ENCODE measurements at places on chromosomes 1 and 21.

DNA sequence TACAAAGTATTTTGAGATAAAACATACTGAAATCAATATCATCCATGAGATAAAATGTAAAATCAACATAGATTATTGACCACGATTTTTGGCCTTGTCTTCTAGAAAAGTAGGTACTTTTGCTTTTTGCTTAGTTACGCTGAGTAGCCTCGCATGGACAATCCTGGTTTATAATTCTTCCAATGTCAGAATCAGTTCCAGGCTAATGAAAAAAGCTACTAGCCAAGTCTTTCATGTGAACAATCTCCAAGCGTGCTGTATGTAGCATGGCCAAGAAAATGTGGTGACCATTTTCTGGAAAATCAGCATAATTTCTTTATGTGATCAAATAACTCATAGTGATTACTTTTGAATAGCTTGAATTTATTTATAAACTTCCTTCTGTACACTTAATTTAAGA is 145.8 kb downstream of the NTMT2 start:
- no peak for DNase-seq

DNA sequence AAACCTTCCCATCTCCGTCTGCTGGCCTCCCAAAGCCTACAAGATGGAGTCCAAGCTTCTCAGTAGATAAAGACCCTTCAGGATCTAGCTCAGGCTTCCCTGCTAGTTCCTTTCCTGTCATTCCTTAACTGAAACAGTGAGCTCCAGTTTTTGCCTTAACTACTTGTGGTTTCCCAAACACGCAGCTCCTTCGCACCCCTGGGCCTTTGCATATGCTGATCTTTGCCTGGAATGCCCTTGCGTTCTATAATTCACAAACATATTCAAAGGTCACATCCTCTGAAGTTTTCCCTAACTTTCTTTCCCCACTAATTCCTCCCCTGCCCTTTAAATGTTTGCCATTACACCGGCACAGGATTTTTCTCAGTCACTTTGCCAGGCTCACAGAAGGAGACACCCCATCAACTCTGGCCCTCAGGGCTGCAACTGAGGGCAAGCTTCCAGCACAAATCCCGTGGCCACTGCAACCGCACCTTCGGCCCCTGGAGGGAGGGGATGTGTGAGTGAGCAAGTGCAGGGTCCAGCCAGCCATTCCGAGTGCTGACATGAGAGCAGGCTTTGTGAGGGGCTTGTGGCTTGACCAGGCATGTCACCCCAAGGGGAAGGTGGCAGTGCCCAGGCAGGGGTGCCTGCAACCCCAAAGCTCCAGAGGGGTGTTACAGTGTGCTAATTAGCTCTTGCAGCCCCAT is 41.3 kb downstream of the RAB3B start:
- DNase-seq = no peak

- DNase-seq = no peak
Measured at GRCh38 chr21:34927992-34928391, 121.1 kb downstream of the RUNX1 start.

DNA sequence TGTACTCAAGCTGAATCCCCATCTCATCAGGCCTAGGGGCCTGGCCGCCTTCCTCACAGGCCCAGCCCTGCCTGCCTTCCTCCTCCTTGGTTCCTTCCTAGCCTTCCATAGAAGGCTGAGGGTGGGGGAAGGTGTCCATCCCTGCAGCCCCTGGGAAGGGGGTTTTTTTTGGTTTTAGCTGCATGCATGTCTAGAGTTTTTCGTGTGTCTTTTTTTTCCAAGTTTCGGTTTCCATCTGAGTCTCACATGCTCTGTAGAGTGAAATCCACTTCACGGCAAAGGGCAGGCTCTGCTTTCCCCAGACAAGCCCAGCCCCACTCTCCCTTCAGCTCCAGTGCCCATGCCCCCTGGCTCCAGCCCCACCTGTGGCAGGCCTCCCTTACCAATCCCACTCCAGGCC is 32.1 kb downstream of the GRHL3 start:
- peak; percentile 55 for DNase-seq
